ENCODE measurements at places on chromosomes 3 and 15.

DNA sequence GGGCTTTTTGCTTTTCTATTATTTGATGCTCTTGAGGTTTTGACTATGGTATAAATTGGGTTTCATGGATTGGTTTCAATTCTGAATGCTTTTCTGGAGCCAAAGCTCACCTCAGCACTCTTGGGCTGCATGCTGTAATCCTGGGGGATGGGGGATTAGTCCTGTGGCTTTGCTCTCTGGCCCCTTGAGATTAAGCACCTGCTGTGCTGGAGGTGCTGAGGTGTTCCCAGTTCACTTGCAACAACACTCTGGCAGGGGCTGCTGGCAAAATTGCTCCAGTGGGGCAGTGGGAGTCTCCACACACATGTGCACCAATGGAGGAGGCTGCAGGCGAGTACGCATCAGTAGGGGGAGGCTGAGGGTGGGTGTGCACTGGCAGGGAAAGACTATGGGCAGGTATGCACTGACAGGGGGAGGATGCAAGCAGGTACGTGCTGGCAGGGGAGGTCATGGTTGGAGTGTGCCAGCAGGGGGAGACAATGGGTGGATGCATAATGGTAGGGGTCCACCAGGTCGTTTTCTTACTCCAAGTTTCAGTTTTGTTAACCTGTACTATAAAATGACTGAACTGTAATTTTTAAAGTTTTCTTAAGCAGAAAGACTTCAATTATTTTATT lies 489.2 kb downstream of the FGF12 start:
- DNase-seq = no peak

- DNase-seq = no peak
Measured at GRCh38 chr3:104359546-104359945, 1007.2 kb upstream of the ALCAM start.

DNA sequence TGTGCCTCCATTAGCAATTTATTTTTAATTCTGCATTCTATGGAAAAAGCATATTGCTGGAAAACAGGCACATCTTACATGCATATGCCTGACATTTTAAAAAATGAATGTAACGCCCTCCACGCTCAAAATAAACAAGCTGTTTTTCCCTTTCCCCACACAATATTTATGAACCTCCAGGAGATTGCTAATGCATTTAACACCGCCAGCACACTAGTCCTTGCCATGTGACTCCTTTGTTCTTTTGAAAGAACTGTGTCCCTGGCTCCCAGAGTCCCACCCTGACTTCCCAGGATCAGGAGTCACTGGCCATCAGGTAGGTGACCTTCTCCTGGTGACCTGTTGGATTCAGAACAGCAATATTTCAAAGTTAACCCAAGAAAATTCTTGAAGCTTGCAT lies 571.2 kb upstream of the CFAP20DC start:
- no peak for DNase-seq

DNA sequence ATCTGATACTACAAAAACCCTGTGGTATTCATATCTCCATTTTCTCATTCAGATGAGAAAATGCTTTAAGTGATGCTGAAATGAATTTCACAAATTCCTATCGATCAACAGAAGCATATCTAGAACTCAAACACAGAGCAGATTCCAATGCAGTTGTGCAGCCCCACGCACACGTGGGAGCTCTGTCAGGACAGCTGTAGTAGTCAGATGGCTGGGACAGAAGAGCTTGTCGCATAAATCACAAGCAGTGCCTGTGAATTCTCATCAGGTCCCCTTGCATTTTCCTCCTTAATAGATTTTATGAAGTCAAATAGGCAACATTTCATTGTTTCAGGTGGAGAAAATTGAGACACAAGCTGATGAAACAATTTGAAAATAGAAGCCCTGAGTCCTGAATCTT lies 792.3 kb downstream of the AGBL1 start:
- no peak for DNase-seq
